ENCODE measurements at places on chromosomes 3 and 15.

DNA sequence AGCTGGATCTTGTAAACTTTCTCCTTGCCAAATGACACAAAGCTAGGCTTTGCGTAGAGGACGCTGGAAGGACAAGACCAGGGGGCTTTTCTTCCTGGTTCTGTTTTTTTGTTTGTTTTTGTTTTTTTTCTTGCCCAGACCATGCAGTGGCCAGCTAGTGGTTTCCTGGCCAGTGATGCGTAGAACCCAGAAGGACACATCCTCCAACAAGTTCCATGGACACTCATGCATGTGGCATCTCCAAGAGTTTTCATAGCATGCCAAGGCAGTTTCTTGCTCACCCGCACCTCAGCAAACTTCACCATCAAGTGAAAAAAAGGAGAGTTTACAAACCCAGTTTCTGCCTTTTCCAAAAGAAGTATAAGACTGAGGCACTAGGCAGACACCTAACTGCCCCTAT, 46.1 kb upstream of the TMCO5A start:
- peaks cover 11% of the 10 kb centered on the region for H3K27me3 ChIP-seq
- no peak overlapping the region for H3K4me3 ChIP-seq
- peaks cover 4% of the 10 kb centered on the region for H3K4me1 ChIP-seq
- no peaks in the 10 kb centered on the region for H3K36me3 ChIP-seq
- H3K27ac ChIP-seq, result no peak overlapping the region
- DNase-seq, result no peak

DNA sequence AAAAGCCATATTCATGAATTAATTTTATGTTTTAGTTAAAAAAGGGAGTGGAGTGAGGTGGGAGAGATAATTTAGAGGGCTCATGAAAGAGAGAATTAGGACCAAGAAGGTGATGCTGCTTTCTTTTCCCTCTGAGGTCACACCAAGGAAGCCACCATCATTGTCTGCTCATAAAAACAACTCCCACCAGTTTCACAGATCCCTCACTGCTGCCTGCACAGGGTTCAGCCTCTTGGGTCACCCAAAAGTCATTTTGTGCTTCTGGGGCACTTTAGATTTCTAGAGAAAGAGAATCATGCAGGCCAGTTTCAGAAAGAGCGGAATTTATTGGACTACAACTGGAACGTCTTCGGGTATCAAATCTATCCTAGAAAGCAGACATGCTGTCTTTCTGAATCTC, 241.4 kb upstream of the EOMES start:
- H3K4me1 ChIP-seq, result no peaks in the 10 kb centered on the region
- H3K4me3 ChIP-seq, result no peak overlapping the region
- no peak overlapping the region for H3K27ac ChIP-seq
- H3K36me3 ChIP-seq, result no peaks in the 10 kb centered on the region
- no peaks in the 10 kb centered on the region for H3K27me3 ChIP-seq
- DNase-seq, result no peak

GRCh38 chr15:71937650-71938311, 127.4 kb downstream of the NR2E3 start:
- H3K27ac ChIP-seq, result no peak overlapping the region
- H3K36me3 ChIP-seq, result peaks cover 13% of the 10 kb centered on the region
- no peaks in the 10 kb centered on the region for H3K27me3 ChIP-seq
- H3K4me3 ChIP-seq, result no peak overlapping the region

DNA sequence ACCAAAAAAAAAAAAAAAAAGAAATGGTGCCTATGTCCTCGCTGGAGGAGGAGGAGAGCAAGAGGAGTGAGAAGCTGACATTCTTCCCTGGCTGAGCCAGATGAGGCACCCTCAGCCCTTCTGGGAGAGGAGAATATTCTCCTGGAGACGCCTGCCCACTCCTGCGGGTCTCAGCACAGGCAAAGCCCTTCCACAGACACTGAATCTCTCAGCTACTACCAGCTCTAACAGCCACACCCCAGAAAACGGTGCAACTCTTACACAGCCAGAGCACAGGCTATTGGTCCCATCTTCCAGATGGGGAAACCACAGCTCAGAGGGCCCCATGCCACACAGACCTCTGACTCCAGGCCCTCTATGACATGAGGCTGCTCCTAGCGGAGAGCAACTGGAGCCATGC, 5.7 kb downstream of the RASL12 start:
- peaks cover 20% of the 10 kb centered on the region for H3K27me3 ChIP-seq
- H3K27ac ChIP-seq, result no peak overlapping the region
- no peak overlapping the region for H3K4me3 ChIP-seq
- H3K4me1 ChIP-seq, result peaks cover 5% of the 10 kb centered on the region

DNA sequence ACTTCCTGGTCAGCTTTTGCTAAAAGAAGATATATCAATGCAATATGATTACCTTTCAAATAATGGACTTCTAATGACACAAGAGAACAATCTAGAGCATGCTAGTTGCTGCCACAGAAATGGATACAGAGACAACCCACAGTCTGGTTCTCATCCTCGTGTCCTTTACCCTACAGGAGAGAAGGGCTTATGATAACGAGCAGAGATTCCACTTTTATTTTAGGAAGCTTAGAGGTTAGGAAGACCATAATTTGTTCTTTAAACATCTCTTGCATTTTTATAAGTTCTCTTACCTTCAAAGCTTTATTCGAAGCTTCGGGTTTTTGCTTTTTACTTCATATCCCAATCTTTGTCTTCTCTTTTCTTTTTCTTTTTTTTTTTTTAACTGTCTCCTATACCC, 39.1 kb downstream of the FILIP1L start:
- peaks cover 23% of the 10 kb centered on the region for H3K4me1 ChIP-seq
- H3K36me3 ChIP-seq, result no peaks in the 10 kb centered on the region
- H3K27me3 ChIP-seq, result no peaks in the 10 kb centered on the region

- H3K36me3 ChIP-seq, result no peaks in the 10 kb centered on the region
- no peaks in the 10 kb centered on the region for H3K27me3 ChIP-seq
- no peaks in the 10 kb centered on the region for H3K4me1 ChIP-seq
- no peak for DNase-seq
- no peak overlapping the region for H3K27ac ChIP-seq
Measured at GRCh38 chr3:67302489-67302888, 304.4 kb downstream of the KBTBD8 start.

DNA sequence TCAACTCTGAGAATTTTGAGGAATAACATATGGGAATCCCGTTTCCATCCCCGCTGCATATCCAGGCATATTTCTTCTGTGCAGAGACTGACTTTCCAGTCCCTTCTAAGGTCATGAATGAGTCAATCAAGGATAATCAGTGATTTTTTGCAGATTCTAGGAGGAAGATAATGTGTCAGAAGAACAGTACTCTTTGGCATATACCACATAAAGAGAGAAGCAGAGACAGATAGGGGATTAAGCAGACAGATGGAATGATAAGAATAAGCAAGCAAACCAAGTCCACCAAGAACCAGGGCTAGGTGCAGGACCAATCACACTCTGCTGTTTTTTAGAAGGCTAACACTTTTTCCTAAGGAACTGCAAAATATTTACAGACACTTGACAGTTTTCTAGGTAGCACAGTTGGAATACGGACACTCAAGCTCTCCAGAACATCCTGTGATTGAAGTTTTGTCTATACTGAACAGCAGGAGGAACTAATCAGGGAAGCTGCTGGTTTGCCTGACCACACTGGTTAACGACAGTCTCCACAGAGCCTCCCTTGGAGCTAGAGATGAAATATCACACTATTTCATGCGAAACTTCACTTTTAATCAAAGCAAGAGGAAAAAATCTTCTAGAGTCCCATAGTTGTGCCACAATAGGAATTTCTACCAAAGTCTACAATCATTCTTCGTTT, 450.0 kb upstream of the KCNMB2 start:
- DNase-seq, result peak; percentile 65
- no peak overlapping the region for H3K27ac ChIP-seq
- peaks cover 29% of the 10 kb centered on the region for H3K4me1 ChIP-seq
- H3K36me3 ChIP-seq, result no peaks in the 10 kb centered on the region

DNA sequence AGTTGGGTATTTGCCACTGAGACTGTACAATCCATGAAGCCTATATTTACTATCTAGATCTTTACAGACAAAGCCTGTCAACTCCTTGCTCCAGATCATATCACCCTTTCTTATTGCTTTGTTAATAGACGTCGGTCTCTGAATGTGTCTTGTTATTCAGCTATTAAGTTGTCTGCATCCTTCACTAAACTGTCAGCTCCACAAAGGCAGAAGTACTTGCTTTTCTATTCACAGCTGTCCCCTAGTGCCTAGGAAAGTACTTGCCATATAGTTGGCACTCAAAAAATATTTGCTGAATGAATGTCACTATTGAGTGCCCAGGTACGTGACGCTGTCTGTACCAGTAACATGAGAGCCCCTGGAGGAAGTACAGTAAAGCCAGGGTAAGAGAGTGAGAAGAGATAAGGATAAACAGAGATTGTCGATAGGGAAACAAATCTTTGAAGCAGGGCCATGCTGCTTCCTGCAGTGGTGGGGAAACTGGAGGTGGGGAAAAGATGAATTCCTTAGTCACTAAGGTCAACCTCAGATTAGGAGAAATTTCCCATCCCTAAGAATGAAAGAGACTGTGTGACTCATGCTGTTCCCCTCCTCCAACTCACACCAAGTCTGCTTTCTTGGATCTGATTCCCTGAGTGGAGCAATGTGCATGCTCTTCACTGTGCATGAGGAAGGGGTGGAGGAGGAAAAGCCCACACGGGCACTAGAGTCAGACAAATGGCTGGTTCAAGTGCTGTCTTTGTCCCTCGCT, 36.3 kb downstream of the PRICKLE2 start:
- no peak for DNase-seq
- H3K4me3 ChIP-seq, result no peak overlapping the region
- no peak overlapping the region for H3K27ac ChIP-seq
- H3K4me1 ChIP-seq, result no peaks in the 10 kb centered on the region

GRCh38 chr15:57387564-57388076, 11.3 kb downstream of the CGNL1 start:
- no peaks in the 10 kb centered on the region for H3K27me3 ChIP-seq
- no peak overlapping the region for H3K4me3 ChIP-seq
- H3K36me3 ChIP-seq, result no peaks in the 10 kb centered on the region
- H3K4me1 ChIP-seq, result no peaks in the 10 kb centered on the region
- no peak overlapping the region for H3K27ac ChIP-seq

- H3K27me3 ChIP-seq, result no peaks in the 10 kb centered on the region
- peak overlapping the region; percentile 98 for H3K4me3 ChIP-seq
- DNase-seq, result peak; percentile 94
- peaks cover 3% of the 10 kb centered on the region for H3K36me3 ChIP-seq
- peak overlapping the region; percentile 98 for H3K27ac ChIP-seq
- peaks cover 29% of the 10 kb centered on the region for H3K4me1 ChIP-seq
Measured at GRCh38 chr15:68817304-68818065, 3.2 kb downstream of the ANP32A start.

DNA sequence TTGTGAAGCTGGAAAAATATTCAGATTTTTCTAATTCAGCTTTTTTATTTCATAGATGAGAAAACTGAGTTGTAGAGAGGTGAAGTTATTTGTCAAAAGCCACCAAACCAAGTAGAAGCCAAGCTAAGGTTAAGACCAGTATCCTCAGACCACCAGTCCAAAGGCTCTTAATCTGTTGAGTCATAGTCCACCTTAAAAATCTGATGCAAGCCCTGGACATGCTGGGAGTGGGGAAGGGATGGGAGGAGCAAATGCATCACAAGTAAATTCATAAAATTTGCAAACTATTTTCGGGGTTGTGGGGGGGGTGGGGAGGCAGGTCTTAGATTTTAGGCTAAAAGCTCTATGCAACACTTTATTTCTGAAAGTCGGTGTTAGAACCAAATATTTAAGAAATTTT, 307.7 kb upstream of the SEMA6D start:
- H3K4me1 ChIP-seq, result no peaks in the 10 kb centered on the region
- H3K36me3 ChIP-seq, result no peaks in the 10 kb centered on the region
- no peak overlapping the region for H3K4me3 ChIP-seq
- H3K27me3 ChIP-seq, result no peaks in the 10 kb centered on the region
- H3K27ac ChIP-seq, result no peak overlapping the region

- no peak for DNase-seq
- H3K4me3 ChIP-seq, result no peak within 1 kb of the TSS
- no peaks in the 10 kb centered on the region for H3K36me3 ChIP-seq
- peaks cover 51% of the 10 kb centered on the region for H3K27me3 ChIP-seq
- H3K4me1 ChIP-seq, result no peaks in the 10 kb centered on the region
Measured at GRCh38 chr3:181711325-181712135, at the start of gene SOX2. Gene SOX2 (plus strand): TSS chr3:181711925. CDS start chr3:181712361, 436 bp downstream.

- DNase-seq, result no peak
- H3K4me1 ChIP-seq, result peaks cover 6% of the 10 kb centered on the region
- no peaks in the 10 kb centered on the region for H3K27me3 ChIP-seq
- H3K36me3 ChIP-seq, result no peaks in the 10 kb centered on the region
Measured at GRCh38 chr3:72150634-72151412, 365.9 kb upstream of the PROK2 start.

- no peak for DNase-seq
- no peak overlapping the region for H3K27ac ChIP-seq
- H3K27me3 ChIP-seq, result no peaks in the 10 kb centered on the region
- no peak overlapping the region for H3K4me3 ChIP-seq
- H3K4me1 ChIP-seq, result peaks cover 10% of the 10 kb centered on the region
- H3K36me3 ChIP-seq, result no peaks in the 10 kb centered on the region
Measured at GRCh38 chr3:72641684-72642083, 206.6 kb downstream of the SHQ1 start.

- H3K4me1 ChIP-seq, result peaks cover 20% of the 10 kb centered on the region
- no peak for DNase-seq
- peaks cover 2% of the 10 kb centered on the region for H3K36me3 ChIP-seq
- no peak overlapping the region for H3K4me3 ChIP-seq
- H3K27me3 ChIP-seq, result no peaks in the 10 kb centered on the region
Measured at GRCh38 chr3:138184994-138185393, 2.1 kb upstream of the ARMC8 start.

- H3K27ac ChIP-seq, result no peak overlapping the region
- no peaks in the 10 kb centered on the region for H3K4me1 ChIP-seq
- DNase-seq, result no peak
- H3K27me3 ChIP-seq, result no peaks in the 10 kb centered on the region
Measured at GRCh38 chr3:186327912-186328487, 34.0 kb downstream of the DGKG start.

DNA sequence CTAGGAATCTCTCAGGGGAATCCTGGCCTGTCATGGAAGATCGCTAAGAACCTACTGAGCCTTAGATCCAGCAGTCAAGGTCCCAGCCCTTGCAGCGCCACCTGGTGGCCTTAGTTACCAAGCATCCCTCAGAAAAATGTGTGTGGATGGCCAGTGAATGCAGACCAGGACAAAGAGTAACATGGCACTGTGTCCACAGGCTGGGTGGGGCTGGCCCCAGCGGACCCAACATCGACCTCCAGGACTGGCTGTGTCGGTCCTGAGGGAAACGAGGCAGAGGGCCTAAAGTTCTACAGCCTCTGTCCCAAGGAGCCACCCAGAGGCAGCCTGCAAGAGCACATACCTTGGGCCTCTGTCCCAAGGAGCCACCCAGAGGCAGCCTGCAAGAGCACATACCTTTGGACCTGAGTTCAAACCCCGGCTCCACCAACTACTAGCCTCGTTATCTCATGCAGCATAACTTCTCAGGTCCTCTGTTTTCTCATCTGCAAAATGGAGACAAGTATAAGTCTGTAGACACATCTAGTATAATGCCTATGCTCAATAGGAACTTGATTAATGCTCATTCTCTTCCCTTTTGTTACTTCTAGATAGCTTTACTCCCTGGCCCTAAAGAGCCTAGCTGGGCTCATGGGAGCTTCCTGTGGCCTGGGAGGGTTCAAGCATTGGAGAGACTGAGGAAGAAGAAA, 57.5 kb upstream of the HERC1 start:
- peaks cover 63% of the 10 kb centered on the region for H3K4me1 ChIP-seq
- H3K27ac ChIP-seq, result no peak overlapping the region
- H3K4me3 ChIP-seq, result no peak overlapping the region
- H3K27me3 ChIP-seq, result no peaks in the 10 kb centered on the region
- peak; percentile 74 for DNase-seq

GRCh38 chr15:64630396-64631107, 144.8 kb downstream of the RBPMS2 start:
- H3K27me3 ChIP-seq, result no peaks in the 10 kb centered on the region
- no peak for DNase-seq
- peaks cover 30% of the 10 kb centered on the region for H3K4me1 ChIP-seq
- H3K36me3 ChIP-seq, result peaks cover 9% of the 10 kb centered on the region
